Smooth muscle cell of the pulmonary artery (primary cell): ENCODE measurements at places on chromosomes 3 and 15. TPM values are rescaled to one million over a fixed set of nuclear protein-coding genes. Genes with fewer than 3 reads are reported as not detected.

KCNAB1 gene
- total RNA-seq: 2.0 and 35.6 TPM in 2 replicates

AHSG gene
- total RNA-seq: not detected in 2 replicates

ACOX2 gene
- total RNA-seq: 18.3 and 22.9 TPM in 2 replicates

ANKRD63 gene
- total RNA-seq: not detected in 2 replicates

UBR1 gene
- total RNA-seq: 30.3 and 39.9 TPM in 2 replicates

GOLGA6D gene
- not detected in 2 replicates for total RNA-seq

KBTBD13 gene
- not detected in 2 replicates for total RNA-seq

RPL4 gene
- total RNA-seq: 3,026 and 3,138 TPM in 2 replicates

APH1B gene
- 14.4 and 18.6 TPM in 2 replicates for total RNA-seq

SCN11A gene
- under 0.01 TPM in 1 of 2 replicates, not detected in the other for total RNA-seq

TMEM207 gene
- total RNA-seq: not detected in 2 replicates
